ENCODE measurements at places on chromosomes 5 and 9. TPM values are rescaled to one million over a fixed set of nuclear protein-coding genes. Genes with fewer than 3 reads are reported as not detected.

The DAPK1 gene
- total RNA-seq, result not detected

The GGTA1 gene
- not detected for total RNA-seq

The HAVCR1 gene
- total RNA-seq, result not detected

The CAMK2A gene
- total RNA-seq, result 0.31 TPM

The PDE8B gene
- total RNA-seq, result 5.6 TPM

The GADD45G gene
- total RNA-seq, result not detected

The STKLD1 gene
- 1.1 TPM for total RNA-seq

All from G401 (cell line).